COLO829 (cell line): ENCODE measurements at places on chromosomes 7 and 10.
A peak's percentile ranks its signal among the peaks of the same experiment; 100 is the strongest.

DNA sequence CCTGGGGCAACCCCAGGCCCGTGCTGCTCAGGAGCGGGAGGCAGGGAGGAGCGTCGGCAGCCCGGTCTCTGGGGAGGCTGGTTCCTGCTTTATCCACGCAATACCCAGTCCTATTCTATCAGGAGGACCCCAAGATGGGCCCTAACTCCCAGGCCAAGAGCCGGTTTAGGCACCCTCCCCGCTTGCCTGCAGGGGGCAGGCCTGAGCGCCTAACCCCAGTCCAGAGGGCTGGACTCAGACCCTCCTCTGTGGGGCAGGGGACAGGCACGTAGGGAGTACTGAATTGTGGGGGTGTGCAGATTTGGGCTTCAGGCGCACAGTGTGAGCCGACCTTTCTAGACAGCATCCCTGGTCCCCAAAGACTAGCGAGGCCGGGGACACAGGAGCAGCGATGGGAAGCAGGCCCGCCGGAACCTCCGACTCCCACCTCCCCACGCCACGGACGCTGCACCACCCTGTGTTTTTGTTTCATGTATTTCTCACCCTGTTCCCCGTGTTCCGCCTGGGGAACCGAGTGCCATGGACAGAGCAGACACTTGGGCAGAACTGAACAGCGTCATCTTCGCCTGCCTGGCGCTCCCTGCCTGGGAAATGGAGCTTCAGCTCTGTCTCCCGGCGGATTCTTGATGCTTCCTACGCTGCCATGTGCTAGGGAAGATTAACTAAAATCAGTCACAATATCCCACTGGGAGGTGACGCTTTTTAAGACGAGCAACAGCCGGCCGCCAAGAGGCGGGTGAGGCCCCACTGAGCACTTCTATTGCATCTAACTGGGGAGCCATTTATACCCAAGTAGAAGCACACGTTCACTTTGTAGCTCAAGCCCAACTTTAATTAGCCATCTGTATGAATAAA is 5.3 kb downstream of the NUDT1 start:
- DNase-seq, result no peak

DNA sequence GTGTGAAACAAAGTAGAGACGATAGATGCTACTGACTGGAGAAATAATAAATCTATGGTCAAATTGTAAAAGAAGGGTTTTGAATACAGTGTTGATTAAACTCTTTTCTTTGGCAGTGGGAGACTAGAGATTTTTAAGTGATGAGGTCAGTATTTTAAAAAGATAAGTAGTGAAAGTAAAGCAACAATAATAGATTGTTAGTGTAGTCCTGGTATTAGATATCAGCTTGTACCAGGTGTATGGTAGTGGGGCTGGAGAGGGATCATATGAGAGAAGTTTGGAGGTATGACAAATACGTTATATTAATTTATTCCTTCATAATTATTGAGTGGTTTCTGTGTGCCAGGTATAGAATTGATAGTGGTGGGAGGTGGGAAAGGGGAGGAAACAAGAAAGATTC is 25.2 kb downstream of the PHTF2 start:
- no peak for DNase-seq

DNA sequence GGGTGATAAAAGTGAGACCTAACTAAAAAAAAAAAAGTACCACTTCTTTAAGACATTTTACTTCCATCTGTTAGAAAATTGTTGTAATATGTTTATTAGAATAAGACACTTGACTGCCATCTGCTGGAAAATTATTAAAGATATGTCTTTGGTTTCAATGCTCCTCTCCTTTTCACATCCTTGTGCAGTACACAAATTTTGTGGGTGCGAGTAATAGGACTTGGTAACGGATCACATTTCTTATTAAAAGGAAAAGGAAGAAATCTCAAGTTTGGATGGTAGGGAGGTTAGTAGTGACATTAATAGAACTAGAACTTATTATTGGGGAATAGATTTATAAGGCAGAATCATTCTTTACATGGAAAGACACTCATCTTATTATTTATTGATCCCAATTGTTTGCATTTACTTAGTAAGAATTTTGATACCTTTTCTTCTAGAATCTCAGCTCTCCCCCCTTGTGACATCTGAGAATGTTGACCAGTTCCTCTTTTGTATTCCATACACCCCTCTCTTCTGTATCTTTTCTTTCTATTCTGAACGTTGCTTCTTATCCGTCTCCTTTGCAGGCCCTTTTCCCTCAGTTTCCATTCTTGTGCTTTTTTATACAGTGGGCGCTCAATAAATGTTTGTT is 43.0 kb upstream of the RPA3 start:
- DNase-seq, result peak; percentile 36

DNA sequence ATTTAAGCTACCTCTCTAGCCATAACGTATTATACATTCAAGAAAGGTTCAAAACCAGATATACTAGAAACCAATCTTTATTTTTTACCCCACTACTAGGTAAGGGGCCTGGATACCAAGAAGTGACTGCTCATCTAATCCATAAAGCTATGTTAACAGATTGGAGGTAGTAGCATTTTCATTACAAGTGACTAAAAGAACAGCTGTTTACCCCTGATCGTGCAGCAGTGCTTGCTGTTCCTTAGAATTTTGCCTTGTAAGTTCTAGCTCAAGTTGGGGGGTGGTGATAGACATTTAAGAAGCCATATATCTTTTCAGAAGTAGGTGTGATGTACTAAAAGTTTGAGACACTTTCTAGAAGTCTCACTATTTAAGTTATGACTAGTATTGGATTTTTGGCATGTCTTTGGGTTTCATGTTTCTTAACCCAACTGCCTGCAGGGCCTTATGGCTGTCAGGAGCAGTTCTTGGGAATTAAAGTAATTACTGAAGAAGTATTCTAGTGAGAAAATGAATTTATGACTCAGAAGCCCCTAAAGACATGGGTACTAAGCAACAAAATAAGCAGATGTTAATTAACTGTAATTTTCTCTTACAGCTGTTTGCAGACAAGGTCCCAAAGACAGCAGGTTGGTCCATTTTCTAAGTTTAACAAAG is 2.3 kb downstream of the PPIA start:
- DNase-seq, result no peak

DNA sequence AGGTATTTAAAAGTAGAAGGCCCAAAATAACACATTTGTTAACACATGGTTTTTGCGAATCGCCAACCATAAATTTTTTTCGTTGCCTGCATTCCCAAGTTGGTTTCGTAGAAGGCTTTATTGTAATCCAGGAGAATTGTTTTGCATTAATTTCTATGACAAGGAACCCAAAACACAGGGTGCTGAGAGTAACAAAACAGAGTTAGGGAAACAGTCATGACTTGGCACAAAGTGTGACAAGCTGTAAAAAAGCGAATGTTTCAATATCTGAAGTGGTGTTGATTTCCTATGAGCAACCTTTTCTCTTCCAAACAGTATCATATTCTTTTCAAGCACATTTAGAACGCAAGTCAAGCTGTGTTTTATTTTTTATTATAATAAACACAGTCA is 63.6 kb downstream of the C10orf67 start:
- no peak for DNase-seq

- no peak for DNase-seq
Measured at GRCh38 chr7:154684666-154685563, 318.0 kb downstream of the PAXIP1 start.

- DNase-seq, result no peak
Measured at GRCh38 chr10:121774404-121774803, 153.4 kb downstream of the ATE1 start.

DNA sequence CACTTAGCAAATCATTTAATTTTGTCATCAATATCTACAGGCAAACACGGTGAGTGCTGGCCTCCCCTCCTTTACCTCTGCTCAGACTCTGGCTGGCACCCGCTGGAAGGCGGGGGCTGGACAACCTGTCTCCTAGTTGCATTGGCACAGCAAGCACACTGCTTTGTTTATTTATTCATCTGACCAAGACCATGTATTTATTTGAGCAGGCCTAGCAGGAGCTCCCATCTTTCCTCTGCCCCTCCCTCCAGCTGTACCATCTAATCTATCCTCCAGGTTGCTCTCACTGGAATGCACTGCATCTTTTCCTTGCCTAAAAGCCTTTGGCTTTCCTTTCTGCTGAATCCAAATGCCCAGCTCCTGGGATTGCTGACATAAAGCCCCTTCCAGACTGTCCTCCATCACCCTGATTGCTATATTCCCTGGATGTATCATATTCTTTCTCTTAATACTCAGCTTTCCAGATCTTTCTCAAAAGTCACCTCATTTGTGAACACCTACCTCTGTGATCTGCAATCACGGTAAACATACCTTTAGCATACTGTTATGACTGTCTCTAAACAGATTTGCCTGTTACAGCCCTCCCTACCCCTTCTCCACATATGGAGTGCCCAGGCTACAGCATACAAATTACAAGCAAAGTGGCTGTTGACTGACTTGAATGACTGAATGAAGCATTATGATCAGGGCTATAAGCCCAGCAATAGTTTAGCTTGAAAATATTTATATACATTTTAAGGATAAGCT is 9.6 kb downstream of the ELMO1 start:
- DNase-seq, result no peak

- no peak for DNase-seq
Measured at GRCh38 chr7:99010281-99010680, 131.9 kb downstream of the TRRAP start.

- no peak for DNase-seq
Measured at GRCh38 chr10:123270806-123271205, 116.6 kb downstream of the BUB3 start.

DNA sequence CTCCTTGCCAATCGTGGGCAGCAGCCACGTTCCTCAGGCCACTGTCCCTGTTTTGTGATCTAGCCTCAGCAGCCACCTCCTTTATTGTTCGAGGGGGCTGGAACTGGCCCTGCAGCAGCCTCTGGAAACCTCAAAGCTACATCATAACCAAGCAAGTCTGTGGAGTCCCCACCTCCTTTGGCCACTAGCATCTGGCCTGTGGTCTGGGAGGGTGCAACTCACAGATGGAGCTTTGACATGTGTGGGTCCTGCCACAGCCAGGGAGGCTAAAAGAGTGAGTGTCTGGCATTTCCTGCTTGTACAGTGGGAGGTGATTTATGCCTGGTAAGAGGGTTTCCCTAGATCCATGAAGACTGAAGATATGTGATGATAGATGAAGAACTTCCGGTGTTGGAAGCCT is 32.3 kb upstream of the NUB1 start:
- DNase-seq, result no peak

- peak; percentile 20 for DNase-seq
Measured at GRCh38 chr10:90862908-90863514, 5.2 kb upstream of the HTR7 start.

- DNase-seq, result no peak
Measured at GRCh38 chr7:106757846-106758245, 96.9 kb upstream of the CCDC71L start.

DNA sequence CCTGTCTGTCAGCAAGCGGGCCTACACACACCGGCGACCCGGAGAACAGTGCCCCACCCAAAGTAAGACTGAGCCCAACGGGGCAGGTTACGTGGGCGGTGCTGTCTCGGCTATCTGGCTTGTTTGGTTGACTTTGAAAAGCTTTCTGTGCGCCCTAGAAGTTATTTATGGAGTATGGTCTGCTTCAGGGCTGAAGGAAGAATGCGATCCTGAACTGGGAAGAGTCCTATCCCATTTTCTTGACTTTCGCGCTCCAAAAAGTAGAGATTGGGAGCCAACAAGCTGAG is 1.5 kb downstream of the INA start:
- no peak for DNase-seq

DNA sequence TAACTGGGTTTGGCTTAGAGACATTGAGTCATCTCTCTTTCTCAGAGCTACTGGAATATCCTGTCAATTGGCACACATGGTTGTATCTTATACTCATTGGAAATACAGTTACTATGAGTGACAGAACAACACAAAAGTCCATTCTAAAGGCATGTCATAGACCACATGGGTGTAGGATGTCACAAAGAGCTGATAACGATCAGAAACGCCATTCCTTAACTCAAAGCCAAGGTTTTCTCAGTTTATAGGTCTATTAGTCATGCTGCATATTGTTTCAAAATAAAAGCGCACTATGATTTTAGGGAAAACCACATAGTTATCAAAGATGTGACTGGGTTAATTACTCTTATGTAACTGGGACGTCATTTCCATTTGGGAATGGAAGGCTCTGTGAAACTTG is 147.2 kb upstream of the FAM171A1 start:
- no peak for DNase-seq

DNA sequence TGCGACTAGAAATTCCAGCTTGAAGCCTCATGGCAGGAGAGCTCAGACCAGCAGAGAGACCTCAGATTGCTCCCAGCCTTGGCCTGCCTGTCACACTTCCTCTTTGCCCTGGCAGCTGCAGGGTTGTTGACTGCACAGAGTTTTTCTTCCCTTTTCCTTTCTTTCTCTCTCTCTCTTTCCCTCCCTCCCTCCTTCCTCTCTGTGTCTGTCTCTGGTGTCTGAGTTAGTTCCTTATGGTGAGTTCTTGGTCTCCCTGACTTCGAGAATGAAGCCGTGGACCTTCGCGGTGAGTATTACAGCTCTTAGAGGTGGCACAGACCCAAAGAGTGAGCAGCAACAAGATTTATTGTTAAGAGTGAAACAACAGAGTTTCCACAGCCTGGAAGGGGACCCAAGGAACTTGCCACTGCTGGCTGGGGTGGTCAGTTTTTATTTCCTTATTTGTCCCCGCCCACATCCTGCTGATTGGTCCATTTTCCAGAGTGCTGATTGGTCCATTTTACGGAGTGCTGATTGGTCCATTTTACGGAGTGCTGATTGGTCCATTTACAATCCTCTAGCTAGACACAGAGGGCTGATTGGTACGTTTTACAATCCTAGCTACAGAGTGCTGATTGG is 266.3 kb downstream of the RPS24 start:
- no peak for DNase-seq

DNA sequence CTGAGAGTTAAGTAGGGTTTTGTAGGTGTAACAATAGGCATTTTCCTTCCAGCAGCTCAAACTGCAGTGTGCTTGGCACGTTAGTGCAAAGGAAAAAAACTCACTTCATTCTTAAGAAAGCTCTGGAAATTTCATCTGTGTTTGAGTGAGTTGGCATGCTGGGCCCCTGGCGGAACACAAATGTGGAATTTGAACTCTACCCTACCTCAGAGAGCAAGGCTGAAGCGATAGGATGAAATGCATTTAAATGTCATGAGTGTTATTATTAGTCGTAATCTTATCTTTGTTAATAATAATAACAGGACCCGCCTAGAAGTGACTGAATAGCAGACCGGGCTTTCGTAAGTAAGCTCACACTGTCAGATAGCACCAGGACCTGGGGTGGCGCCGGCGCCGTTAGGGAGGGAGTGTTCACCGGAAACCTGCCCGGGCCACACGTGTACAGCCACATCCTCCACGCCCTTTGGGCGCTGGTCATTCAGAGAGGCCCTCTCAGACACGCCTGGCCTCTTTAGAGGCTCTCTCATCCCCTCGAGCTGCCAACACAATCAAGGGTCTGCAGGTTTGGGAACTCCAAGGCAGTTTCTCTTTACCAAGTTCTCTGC is 63.5 kb downstream of the GRK5 start:
- no peak for DNase-seq

- no peak for DNase-seq
Measured at GRCh38 chr7:130114374-130114773, 44.0 kb downstream of the KLHDC10 start.

GRCh38 chr7:13904007-13904406 is 85.5 kb downstream of the ETV1 start:
- no peak for DNase-seq

DNA sequence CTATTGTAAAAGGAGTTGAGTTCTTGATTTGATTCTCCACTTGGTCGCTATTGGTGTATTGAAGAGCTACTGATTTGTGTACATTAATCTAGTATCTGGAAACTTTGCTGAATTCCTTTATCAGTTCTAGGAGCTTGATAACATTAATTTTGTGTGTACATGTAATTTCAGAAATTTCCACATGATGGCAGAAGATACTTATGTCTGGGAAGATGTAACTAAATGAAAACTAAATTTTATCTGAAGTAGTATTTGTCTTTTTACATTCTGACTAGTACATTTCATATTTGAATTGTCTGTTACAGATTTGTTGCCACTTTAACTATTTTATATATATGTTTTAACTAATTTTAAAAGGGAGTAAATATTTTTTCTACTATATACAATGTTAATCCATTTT is 27.6 kb downstream of the SDHAF3 start:
- DNase-seq, result peak; percentile 13
